Mucosa of descending colon (tissue), 3 donors: ENCODE measurements at places on chromosomes 7 and 10. TPM values are rescaled to one million over a fixed set of nuclear protein-coding genes. Genes with fewer than 3 reads are reported as not detected.

Gene BHLHA15
- 2.8 TPM for total RNA-seq

Gene CASP7
- 200 TPM for total RNA-seq

Gene TSPAN14
- total RNA-seq: 96.5 TPM

Gene NANOS1
- 0.12 TPM for total RNA-seq

Gene COBL
- total RNA-seq: 91.8 TPM
